Activated CD8-positive, alpha-beta T cell treated with anti-CD3 and anti-CD28 coated beads for 36 hours (primary cell): ENCODE measurements at places on chromosomes 1 and 21.

DNA sequence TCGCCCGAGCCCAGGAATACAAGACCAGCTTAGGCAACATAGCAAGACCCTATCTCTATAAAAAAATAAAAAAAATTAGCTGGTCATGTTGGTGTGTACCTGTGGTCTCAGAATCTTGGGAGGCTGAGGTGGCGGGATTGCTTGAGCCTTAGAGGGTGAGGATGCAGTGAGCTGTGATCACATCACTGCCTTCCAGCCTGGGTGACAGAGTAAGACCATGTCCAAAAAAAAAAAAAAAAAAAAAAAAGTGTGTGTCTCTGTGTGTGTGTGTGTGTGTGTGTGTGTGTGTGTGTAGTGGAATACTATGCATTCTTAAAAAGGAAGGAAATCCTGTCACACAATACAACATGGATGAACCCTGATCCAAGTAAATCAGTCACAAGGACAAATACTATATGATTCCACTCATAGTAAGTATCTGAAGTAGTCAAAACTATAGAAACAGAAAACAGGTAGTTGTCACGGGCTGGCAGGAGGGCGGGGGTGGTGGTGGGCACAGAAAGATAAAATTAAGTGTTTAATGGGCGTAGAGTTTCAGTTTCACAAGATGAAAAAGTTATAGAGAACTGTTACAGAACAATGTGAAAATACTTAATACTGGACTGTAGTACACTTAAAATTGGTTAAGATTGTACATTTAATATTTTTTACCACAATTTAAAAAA lies 47.8 kb downstream of the SELENOF start:
- peak; percentile 24 for DNase-seq

DNA sequence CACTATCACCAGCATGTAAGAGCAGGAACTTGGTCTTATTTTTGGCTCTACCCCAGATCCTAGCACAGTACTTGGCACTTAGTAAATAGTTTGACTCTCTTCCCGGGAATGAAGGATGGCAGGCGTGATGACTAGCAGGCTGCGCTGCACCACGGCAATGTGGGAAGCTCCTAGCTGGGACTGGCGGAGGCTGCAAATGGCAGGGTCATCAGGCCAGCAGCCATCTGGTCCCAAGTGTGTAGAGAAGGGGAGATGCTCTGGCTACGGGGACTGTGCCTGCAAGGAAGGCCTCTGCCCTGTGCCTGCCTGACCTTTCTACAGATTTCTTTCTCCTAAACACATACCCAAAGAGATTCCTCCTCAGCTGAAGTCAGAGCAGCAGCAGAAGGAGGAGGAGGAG lies 95.0 kb downstream of the KCND3 start:
- DNase-seq: no peak

DNA sequence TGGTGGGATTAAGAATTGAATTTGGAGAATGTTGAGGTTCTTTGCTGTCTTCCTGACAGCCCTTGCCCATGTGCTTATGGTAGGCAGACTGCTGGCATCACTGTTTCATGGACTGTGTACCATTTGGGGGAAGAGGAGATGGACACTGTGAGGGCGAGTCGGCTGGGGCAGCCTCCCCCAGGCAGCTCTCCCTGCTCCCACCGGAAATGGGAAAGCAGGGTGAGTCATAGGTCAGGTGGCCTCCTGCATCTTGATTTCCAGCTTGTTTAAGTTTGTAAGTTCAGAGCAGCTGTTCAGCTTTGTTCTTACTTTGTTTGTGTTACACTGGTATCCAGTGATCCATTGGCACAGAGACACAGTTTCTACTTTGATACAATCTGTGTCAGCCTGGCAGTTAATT lies 87.2 kb upstream of the CNIH3 start:
- DNase-seq: no peak

DNA sequence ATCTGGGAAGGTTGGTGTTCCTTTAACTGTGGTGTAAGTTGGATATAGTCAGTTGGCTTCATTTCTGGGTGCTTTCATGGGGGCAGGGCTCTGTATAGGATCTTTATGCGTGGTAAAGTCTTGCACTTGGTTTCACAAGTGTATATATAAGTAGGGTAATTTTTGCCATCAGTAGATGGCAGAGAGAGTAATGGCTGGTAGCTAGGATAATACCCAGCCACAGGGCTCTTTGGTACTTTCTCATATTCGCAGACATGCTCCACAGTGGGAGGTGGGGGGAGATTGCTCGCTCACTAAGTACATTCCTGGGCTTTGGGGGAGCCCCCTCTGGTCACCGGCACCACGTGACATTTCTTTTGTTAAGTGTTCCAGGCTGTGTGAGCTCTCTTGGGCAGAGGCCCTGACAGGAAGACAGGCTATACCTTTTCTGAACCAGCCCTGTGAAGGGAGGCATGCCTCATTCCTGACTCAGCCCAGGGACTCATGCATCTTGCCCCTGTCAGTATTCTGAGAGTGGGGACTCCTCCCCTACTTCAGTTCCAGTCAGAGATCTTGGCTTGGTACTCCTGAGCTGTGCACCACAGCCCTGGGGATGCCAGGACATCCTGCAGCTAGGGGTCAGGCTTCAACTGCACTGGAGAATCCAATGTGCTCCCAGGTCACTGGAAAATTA lies 37.6 kb downstream of the FCRL2 start:
- DNase-seq: peak; percentile 21

- peak; percentile 14 for DNase-seq
These were observed 33.3 kb upstream of the KCNE1 start for GRCh38 chr21:34545079-34545884.

GRCh38 chr1:84163123-84163931 lies 19.3 kb downstream of the PRKACB start:
- DNase-seq: no peak

DNA sequence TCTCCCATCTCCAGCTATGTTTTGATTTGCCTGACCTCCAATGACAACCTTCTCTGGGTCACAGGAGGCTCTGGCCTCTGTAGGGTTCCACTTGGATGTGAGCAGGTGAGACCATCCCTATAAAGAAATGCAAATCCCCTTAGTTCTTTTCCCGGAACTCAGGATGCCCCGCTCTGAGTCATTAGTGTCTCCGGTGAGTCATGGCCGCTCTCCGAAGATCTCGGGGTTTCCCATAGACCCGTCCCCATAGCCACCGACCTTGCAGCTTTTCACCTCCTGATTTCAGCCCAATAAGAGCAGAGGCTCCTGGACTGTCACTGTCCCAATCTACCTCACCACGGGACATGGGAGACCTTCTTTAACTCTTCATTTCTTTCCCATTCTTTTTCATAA lies 98.2 kb downstream of the PGBD5 start:
- peak; percentile 51 for DNase-seq

DNA sequence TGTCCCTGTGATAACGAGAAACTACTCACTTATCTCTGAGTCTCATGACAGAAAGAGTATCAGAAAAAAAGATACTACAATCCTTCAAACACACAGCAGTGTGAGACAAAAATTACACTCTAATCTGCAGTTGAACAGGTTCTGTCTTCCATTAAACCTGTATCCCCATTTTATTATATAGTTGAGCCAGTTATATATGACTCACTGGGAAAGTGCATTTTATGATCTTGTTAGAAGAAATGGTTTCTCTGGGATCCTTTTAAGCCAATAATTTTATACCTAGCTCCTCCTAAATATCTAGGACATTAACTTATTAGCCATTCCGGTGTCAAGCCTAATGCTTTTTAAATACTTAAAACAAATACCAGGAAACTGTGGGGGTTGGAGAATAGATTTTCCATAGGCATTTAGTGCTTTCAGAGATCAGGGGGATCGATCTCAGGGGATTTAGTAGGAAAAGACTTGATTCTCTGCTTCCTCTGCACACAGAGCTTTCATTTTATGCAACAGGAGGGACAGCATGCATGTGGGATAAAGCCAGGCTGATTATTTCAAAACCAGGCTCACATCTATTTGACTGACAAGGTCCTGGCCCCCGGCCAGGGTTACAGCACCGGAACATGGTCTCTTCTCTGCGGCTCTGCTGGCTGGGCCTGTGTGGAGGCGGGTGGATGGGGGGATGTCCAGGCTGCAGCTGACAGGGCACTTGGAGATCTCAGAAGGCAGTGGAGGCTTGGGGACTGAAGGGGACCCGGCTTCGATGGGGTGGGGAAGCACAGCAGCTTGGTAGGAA lies 310.6 kb downstream of the DISC1 start:
- DNase-seq: no peak

GRCh38 chr1:23524716-23525401 lies 6.2 kb downstream of the E2F2 start:
- peak; percentile 42 for DNase-seq

- DNase-seq: no peak
These were observed 11.3 kb downstream of the MAP7D1 start for GRCh38 chr1:36166938-36167905.
